ENCODE measurements at places on chromosomes 6 and 20. TPM values are rescaled to one million over a fixed set of nuclear protein-coding genes. Genes with fewer than 3 reads are reported as not detected.

- H3K4me3 ChIP-seq: no peak overlapping the region
- H3K36me3 ChIP-seq: peaks cover 36% of the 10 kb centered on the region
- no peaks in the 10 kb centered on the region for H3K27me3 ChIP-seq
- no peak overlapping the region for H3K27ac ChIP-seq
- DNase-seq: no peak
Observed at GRCh38 chr20:36663031-36663430, 17.0 kb upstream of the SLA2 start.

SMLR1 gene
- not detected for total RNA-seq

MUCL3 gene
- not detected for total RNA-seq

- no peaks in the 10 kb centered on the region for H3K36me3 ChIP-seq
- no peak for DNase-seq
- no peak overlapping the region for H3K4me3 ChIP-seq
- H3K27ac ChIP-seq: no peak overlapping the region
Observed at GRCh38 chr6:157224951-157225574, 98.3 kb downstream of the TMEM242 start.

DNA sequence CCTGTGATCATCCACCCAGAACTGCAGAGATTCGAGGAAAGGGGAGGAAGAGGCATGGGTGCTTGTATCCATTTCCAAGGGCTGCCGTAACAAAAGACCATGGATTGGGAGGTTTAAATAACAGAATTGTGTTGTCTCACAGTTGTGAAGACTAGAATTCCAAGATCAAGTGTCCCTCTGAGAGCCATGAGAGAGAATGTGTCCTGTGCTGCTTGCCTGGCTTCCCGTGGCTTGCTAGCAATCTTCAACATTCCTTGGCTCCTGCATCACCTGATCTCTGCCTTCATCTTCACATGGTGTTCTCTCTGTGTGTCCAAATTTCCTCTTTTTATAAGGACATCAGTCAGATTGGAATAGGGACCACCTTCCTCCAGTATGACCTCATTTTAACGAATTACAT is 69.8 kb downstream of the CDC40 start:
- H3K4me3 ChIP-seq: no peak overlapping the region
- H3K27ac ChIP-seq: no peak overlapping the region
- H3K4me1 ChIP-seq: no peaks in the 10 kb centered on the region
- no peaks in the 10 kb centered on the region for H3K36me3 ChIP-seq

GRCh38 chr20:38337561-38338140 is 8.6 kb upstream of the LBP start:
- no peak overlapping the region for H3K4me3 ChIP-seq
- DNase-seq: peak; percentile 39
- H3K36me3 ChIP-seq: no peaks in the 10 kb centered on the region

BTN3A1 gene
- 45.6 TPM for total RNA-seq

HDDC2 gene
- total RNA-seq: 61.7 TPM

DNA sequence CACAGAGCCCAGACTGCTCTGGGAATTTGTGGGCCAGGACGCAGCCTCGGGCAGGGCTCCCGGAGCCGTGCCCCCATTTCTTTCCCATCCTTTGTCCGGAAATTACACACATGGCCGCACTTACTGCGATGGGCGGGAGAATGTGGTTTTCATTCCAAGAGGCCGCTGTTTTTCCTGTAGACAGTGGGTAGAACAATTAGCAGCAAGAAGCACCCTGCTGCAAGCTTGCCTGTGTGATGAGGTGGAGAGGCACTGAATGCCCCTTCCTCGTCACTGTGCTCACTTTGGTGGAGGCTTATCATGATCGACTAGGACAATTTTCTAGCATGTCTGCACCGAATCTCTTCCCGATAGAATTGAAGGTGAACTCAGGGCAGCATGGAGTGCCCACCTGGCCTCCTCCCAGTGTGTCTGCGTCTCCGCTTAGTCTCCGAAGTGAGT is 102.8 kb downstream of the DACT2 start:
- no peaks in the 10 kb centered on the region for H3K36me3 ChIP-seq
- no peaks in the 10 kb centered on the region for H3K27me3 ChIP-seq
- DNase-seq: no peak

GRCh38 chr20:14790771-14791620 is 453.6 kb upstream of the FLRT3 start:
- no peaks in the 10 kb centered on the region for H3K27me3 ChIP-seq
- no peak for DNase-seq
- no peaks in the 10 kb centered on the region for H3K4me1 ChIP-seq
- no peak overlapping the region for H3K4me3 ChIP-seq
- H3K27ac ChIP-seq: no peak overlapping the region

IL17A gene
- not detected for total RNA-seq

DNA sequence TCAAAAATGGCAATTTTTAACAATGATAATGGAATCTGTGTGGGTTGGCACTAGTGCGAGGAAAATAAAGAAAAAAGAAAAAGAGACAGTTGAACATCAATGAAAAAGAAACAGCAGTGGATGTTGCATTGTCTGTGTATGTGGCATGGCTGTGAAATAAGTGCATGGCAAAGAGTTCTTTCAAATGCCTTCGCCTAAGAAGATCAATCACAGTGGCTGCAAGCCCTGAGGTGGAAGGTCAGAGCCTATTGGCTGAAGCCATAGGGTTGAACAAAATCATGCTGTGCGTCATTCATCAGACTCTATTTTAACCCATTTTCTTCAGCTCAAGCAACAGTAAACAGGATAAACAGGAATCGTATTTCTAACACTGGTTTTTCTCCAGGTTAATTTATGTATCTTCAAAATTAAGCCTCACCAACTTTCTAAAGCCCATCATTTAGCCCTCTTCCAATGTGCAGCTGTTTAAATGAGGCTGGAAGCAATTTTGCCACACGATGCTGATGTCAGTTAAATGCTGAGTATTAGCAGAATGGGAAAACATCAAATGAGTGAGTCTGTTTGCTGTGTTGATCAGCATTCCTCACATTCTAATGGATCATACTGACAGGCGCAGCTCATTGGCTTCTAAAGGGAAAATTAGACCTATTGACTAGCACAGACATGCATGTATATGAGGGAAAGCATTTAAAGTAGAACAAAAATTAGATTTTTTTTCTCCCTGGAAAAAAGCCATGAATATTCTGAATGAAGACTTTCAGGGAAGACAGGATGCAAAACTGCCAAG is 955.9 kb upstream of the EYS start:
- H3K4me1 ChIP-seq: no peaks in the 10 kb centered on the region
- H3K4me3 ChIP-seq: no peak overlapping the region
- no peaks in the 10 kb centered on the region for H3K27me3 ChIP-seq
- no peak for DNase-seq

DNA sequence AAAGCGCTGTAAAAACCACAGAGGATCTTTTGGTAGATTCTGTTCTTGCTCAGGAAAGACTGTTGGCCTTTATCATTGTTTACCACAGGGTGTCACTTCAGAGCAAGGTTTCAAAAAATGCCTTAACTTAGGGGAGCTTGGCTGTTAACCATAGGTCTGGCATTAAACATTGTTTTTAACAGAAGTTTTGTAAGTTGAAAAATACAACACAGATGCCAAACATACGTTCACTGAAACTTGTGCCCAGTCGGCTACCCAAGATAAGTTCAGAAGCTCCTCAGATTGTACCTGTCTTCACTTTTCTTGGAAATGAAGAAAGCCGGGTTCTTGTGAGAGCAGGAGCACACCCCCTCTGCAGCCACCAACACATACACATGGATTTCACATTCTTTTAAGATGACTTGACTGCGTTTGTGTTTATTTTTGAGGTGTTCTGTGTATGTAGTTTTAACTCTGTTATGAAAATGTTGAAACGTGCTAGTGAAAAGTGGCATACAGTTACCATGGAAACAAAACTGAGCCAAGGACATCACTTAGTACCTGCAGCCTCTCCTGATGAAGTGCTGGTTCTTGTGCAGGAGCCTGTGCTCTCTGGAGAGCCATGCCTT is 64.9 kb downstream of the SYCP2L start:
- no peaks in the 10 kb centered on the region for H3K36me3 ChIP-seq
- peaks cover 11% of the 10 kb centered on the region for H3K27me3 ChIP-seq
- no peak for DNase-seq
- H3K27ac ChIP-seq: no peak overlapping the region

GRCh38 chr6:14063756-14064155 is 53.8 kb upstream of the CD83 start:
- H3K36me3 ChIP-seq: no peaks in the 10 kb centered on the region
- H3K4me3 ChIP-seq: no peak overlapping the region

- no peaks in the 10 kb centered on the region for H3K27me3 ChIP-seq
- no peak overlapping the region for H3K4me3 ChIP-seq
- DNase-seq: no peak
- peaks cover 7% of the 10 kb centered on the region for H3K4me1 ChIP-seq
Observed at GRCh38 chr6:6883011-6883410, 224.8 kb upstream of the RREB1 start.

DNA sequence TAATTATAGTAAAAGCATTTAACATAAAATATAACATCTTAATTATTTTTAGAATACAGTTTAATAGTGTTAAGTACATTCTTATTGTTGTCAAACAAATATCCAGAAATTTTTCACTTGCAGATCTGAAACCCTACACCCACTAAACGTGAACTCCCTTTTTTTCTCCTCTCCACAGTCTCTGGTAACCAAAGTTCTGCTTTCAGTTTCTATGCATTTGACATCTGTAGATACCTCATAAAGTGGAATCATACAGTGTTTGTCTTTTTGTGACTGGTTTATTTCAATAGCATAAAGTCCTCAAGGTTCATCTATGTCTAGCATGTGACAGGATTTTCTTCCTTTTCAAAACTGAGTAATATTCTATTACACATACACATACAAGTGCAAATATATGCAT is 286.3 kb downstream of the BTBD3 start:
- no peak for DNase-seq
- H3K27ac ChIP-seq: no peak overlapping the region
- no peak overlapping the region for H3K4me3 ChIP-seq
- no peaks in the 10 kb centered on the region for H3K27me3 ChIP-seq
- no peaks in the 10 kb centered on the region for H3K4me1 ChIP-seq

GRCh38 chr6:39300739-39301138 is 13.5 kb downstream of the KCNK17 start:
- H3K27ac ChIP-seq: no peak overlapping the region
- H3K4me3 ChIP-seq: no peak overlapping the region
- no peaks in the 10 kb centered on the region for H3K36me3 ChIP-seq
- H3K4me1 ChIP-seq: peaks cover 10% of the 10 kb centered on the region
- no peaks in the 10 kb centered on the region for H3K27me3 ChIP-seq
- no peak for DNase-seq

DNA sequence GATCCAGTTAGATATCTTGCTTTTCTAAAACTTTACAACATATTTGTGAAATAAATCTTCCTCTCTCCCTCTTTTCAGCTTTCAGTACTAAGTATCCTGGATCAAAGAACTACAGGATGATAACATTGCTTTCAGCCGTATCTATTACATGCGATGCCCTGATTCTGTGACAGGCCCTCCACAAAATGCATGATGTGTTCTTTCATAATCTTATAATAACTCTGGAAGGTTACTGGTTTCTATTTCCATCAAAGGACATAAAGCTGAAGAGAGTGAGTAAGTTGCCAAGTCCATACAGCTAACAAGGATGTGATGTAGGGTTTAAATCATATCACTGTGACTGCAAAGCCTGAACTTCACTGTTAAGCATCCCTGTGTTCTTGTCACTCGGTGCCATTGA is 62.9 kb upstream of the ADGRG6 start:
- H3K27me3 ChIP-seq: peaks cover 2% of the 10 kb centered on the region
- no peak for DNase-seq
- H3K27ac ChIP-seq: no peak overlapping the region
- no peaks in the 10 kb centered on the region for H3K36me3 ChIP-seq
- no peaks in the 10 kb centered on the region for H3K4me1 ChIP-seq

- peaks cover 6% of the 10 kb centered on the region for H3K27me3 ChIP-seq
- no peak for DNase-seq
- no peak overlapping the region for H3K4me3 ChIP-seq
- H3K27ac ChIP-seq: no peak overlapping the region
- H3K4me1 ChIP-seq: peaks cover 6% of the 10 kb centered on the region
Observed at GRCh38 chr6:83198486-83199172, 5.5 kb downstream of the RWDD2A start.

DNA sequence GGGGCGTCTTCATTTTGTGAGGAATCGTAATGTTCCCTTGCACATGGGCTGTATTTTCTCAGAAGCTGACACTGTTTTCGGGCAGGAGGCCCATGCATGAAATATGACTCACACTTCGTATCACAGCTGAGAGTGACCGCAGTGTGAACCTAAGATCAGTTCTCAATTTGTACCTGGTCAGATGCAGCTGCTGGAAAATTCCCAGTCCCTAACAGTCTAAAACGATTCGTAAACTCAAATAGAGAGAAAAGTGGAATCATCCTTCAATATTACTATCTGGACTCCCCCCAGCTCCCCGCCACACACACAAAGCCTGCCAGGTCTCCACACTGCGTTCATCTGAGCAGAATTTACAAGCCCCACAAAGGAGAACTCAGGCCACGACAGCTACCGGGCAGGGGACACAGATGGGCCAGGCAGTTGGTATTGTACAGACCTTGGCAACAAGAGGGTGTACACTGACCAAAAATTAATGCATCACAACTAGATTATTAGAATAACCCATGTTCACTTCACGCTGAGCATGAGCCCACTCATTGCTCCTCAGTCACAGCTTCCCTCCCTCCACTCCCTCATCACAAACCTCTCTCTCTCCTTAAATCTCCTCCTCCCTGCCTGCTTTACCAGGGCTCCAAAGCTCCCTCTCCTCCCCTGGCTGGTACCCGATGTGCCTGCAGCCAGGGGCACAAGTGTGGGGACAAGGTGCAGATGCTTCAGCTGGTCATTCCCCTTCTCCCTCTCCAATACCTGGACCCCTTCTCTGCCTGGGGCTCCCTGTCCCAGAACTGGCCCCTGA is 488.4 kb downstream of the PREX1 start:
- no peak overlapping the region for H3K27ac ChIP-seq
- no peak overlapping the region for H3K4me3 ChIP-seq
- H3K4me1 ChIP-seq: peaks cover 9% of the 10 kb centered on the region
- H3K27me3 ChIP-seq: peaks cover 26% of the 10 kb centered on the region
- DNase-seq: no peak

DNA sequence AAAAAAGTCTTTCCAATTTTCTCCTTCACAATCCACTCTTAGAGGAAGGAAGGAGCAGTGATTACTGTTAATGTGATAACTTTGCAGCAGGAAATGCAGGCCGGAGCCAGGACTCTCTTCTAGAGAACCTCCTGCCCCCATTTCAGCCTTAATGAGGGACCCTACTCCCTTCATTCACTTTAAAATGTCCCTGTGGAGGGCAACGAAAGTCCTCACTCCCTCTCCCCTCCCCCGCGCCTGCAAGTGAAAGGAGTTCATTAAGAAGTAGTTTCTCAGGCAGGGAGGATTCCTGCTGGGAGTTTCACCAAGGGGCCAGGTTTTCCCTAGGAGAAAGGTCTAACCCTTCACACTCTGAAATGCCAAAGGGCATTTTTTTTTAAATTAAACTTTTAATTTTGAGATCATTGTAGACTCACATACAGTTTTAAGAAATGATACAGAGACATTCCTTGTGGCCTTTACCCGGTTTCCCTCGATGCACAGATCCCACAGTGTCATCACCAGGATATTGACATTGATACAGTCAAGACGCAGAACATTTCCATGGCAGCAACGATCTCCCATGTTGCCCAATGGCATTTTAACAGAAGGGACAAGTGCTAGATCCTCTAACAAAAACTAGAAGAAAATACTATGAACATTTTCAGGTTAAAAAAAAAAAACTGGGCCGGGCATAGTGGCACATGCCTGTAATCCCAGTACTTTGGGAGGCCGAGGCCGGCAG is 6.8 kb upstream of the COMMD7 start:
- no peak for DNase-seq
- no peak overlapping the region for H3K27ac ChIP-seq
- H3K4me1 ChIP-seq: peaks cover 1% of the 10 kb centered on the region

- no peak overlapping the region for H3K27ac ChIP-seq
- peaks cover 3% of the 10 kb centered on the region for H3K27me3 ChIP-seq
- no peaks in the 10 kb centered on the region for H3K36me3 ChIP-seq
- no peak for DNase-seq
- peaks cover 62% of the 10 kb centered on the region for H3K4me1 ChIP-seq
Observed at GRCh38 chr20:46558511-46558959, 8.1 kb upstream of the OCSTAMP start.

All from activated CD8-positive, alpha-beta T cell treated with anti-CD3 and anti-CD28 coated beads, Interleukin-2, amount 10 ng/mL, durations not matched to agents 7 days and 5 days (primary cell).